ENCODE measurements at places on chromosomes 11 and 22.

- no peak for DNase-seq
Measured at GRCh38 chr11:116192509-116193210, 580.1 kb downstream of the BUD13 start.

DNA sequence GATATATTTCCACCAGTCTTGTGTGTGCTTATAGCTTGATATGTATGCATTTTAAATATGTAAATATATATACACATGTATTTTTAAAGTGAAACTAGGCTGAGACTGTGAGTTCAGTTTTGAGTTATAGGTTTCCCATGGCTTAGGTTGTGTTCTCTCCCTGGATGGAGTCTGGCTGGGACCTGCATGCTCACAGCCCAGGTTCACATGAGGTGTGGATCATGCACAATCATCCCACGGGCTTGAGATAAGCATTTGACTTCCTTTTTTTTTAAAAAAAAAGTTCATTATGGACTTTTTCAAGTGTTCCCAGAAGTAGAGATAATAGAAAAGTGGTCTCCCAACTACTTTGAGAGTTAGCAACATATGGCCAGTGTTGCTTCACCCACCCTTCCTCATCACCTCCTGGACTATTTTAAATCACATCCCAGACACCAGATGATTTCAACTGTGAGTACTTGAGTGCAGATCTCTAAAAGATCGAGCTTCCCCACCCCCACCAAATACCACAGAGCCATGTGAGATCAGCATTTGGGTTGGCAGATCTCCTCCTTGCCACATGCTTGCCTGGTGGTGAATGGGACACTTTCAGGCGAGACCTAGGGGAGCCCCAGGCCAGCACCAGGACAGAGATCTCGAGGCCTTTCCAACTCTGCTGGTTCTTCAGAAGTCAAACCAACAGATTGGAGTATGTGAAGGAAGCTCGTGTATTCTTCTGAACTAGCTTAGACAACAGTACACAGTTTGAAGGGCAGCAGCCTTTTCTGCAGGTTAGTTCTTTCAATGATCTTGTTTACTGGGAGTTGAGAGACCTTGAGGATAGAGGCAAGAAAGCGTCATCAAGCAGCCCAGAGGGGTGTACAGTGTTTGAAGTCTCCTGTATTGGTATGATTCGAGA is 15.9 kb downstream of the MED15 start:
- no peak for DNase-seq

- DNase-seq, result no peak
Measured at GRCh38 chr11:28017816-28018215, 90.1 kb downstream of the KIF18A start.

DNA sequence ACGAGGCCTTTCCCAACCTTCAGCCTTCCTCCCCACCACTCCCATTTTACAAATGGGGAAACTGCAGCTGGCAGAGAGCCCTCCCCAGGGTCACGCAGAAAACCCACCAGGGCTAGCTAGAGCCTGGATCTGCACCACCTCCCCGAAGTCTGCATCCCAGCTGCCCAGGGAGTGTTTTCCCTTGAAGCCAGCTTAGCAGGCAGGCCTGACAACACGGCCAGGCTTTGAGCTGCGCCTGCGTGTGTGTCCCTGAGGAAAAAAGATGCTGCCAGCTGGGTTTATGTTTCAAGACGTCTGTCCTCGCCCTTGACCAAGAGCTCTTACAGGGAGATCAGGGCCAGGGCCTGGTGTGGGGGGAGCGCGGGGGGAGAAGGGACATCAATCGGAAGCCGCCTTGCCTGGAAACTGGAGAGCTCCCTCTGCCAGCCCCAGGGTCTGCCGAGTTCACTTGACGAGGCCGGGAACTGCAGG is 20.3 kb downstream of the WNT11 start:
- no peak for DNase-seq

DNA sequence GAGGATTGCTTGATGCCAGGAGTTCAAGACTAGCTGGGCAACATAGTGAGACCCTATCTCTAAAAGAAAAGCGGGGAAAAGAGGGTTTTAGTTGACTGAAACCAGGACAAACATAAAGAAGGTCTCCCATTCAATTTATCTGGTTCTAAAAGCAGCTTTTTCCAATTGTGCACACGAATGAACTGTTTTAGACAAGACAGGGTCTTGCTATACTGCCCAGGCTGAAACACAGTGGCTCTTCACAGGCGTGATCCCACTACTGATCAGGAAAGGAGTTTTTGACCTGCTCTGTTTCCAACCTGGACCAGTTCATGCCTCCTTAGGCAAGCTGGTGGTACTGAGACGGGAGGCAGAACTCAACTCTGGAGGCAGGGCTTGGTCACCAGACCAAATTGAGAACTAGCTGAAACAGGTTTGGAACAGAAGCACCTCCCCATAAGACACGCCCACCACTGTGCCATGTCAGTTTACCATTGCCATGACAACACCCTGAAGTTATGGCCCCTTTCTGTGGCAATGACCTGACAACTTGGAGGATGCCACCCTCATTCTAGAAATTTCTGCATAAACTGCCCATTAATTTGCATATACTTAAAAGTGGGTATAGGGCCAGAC is 2.8 kb upstream of the NUCB2 start:
- peak; percentile 76 for DNase-seq

DNA sequence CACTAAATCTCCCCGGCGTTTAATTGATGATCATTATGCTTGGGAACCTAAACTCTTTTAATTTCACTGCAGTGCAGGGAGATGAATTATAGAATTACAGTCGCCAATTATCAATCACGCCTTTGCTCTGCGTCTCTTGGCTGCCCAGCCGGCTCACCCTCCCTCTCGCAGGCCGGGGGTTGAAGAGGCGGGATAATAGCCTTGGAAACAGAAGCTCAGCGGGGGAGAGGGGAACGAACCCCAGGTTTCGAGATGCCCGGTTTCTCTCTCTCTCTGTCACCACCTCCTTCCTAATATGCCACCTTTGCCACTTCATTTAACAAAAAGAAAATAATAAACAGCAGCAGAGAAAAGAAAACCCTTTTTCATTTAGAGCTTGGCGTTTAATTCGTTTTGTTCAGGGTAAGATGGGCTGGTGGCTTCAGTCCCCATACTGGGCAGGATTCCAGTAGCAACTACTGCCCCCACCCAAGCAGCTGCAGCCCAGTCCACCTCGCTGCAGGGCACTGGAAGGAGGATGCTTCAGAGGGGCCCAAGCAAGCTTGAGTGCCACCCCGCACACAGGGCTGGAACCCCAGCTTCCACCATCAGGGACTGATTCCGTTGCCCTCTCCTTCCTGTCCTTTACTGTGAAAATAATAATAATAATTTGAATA is 271.7 kb downstream of the BUD13 start:
- no peak for DNase-seq
